Stimulated activated CD8-positive, alpha-beta memory T cell treated with anti-CD3 and anti-CD28 coated beads, Interleukin-7, amount 100 ng/mL, for 1 hour (primary cell): ENCODE measurements at places on chromosomes 12 and 14.

- no peak for DNase-seq
Measured at GRCh38 chr14:95496111-95496681, 20.3 kb downstream of the SYNE3 start.

GRCh38 chr12:117069101-117069797, 30.0 kb downstream of the TESC start:
- no peak for DNase-seq

GRCh38 chr12:94545935-94546771, 86.5 kb upstream of the CEP83 start:
- no peak for DNase-seq

DNA sequence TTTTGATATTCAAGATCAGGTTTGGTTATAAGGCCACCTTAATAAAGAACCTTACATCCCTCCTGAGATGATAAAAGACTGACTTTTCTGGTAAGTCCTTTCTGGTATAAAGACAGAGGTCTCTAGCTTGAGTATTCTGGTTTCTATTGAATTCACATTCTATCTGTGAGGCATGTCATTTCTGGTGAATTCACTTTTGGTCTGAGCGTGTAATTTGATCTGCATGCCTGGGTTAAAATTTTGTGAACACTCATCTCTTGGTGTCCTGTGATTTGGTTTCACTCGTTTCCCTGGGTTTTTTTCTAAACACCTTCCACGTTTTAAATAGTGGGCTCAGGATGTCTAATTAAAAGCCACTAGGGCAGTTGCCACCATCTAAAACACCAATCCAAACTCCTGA, 12.2 kb downstream of the EIF5 start:
- no peak for DNase-seq

GRCh38 chr12:123747309-123747708, 14.8 kb upstream of the DNAH10 start:
- DNase-seq: no peak

DNA sequence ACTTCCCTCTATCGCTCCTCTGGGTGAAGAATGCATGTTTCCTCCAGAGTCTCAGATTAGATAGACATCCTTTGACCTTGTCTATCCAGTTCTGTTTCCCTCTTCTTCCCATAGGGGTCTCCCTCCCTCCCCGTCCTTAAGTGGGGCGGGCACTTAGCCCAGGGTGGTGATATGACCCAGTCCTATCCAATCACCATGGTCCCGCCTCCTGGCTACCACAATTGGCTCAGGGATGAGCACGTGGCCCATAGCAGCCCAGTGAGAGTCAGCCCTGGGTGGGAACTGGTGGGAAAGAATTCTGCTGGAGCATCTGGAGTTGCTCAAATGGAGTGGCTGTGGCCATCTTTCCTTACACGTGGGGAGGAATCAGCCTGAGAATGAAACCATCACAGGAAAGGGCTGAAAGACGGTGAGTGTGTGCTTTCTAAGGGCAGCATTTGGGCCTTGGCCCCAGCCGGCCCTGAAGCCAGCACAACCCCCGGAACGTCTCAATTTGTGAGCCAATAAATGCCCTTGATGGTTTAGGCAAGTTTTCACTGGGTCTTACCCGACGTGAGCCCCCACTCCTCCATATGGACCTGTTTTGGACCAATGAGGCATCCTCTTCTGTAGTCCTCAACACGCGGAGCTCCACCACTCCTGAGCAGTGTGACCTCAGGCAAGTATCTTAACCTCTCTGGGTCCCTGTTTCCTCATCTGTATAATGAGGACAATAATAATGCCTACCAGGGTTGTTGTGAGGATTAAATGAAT, 14.4 kb upstream of the MLXIP start:
- no peak for DNase-seq
